ENCODE measurements at places on chromosomes 5 and 9.

DNA sequence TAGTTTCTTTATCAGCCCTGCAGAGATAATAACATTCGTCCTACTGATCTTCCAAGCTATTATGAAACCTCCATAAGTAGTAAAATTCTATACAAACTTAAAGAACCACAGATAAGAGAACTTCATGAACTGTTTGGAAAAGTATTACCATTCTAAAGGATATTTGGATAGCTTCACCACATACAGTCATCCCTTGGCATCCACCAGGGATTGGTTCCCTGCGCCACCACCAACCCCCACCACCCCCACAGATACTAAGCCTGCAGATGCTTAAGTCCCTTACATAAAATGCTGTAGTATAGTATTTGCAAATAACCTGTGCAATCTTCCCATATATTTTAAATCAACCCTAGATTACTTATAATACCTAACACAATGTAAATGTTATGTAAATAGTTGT, 61.4 kb upstream of the SHISAL2B start:
- peak; percentile 31 for DNase-seq

DNA sequence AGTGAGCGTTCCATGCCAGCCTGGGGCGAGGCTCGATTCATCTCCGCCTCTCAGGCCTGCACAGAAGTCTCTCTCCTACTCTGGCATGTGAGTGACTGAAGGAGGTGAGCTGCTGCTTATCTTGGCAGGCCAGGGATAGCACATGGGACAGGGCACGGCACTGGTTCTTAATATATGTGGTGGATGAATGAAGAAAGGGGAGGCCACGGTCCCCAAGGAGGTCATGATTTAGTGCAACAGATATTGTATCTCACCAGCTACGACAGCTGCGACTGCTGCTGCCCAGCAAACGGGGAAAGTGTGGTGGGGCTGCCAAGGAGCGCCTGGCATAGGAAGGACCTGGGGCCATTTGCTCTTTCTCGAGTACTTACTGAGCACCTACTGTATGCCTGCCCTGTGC, 19.3 kb upstream of the MAPK9 start:
- no peak for DNase-seq

DNA sequence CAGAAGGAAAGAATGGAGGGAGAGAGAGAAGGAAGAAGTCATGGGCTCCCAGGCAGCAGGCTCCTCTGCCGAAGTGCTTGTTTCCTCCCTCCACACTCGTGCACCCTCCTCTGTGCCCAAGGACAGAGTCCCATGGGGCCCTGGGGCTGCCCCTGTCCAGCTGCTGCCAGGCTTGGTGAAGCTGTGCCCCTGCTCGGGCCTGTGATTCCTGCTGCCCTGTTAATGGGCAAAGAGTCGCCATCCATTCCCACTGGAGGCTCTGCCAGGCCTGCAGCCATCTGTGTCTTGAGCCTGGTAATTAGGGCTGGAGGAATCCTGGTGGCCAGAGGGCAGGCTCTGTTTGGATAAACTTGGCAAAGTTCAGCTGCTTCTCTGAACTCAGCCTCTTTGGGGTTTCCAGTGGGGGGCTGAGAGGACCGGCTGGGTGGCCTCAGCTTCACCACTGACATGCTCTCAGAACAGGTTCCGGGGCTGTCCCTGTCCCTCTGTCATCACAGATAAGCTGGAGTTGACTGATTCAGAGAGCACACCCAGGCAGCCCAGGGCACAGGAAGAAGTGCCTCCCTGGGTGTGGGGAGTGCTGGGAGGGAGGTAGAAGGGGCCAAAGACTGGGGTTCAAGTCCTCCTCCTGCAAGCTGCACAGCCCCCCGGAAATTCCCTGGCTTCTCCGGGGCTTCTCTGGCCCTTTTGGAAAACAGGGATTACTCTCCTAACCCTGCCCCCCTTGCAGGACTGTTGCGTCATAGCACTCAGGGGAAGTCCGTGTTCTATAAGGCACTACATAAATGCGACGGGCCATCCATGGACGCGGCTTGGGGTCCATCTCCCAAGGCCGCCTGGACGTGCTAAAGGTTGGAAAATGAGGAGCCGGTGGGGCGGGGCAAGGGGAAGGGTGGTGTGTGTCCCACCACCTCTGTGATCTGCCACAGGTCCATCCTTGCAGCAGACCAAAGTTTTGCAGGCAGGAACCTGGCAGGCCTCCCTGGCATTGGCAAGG, 154.8 kb downstream of the PAX5 start:
- no peak for DNase-seq

GRCh38 chr5:138366632-138367382, 14.3 kb downstream of the KDM3B start:
- no peak for DNase-seq

GRCh38 chr5:154285661-154286408, 95.3 kb downstream of the GALNT10 start:
- peak; percentile 81 for DNase-seq

GRCh38 chr5:23147625-23148024, 294.5 kb upstream of the CDH12 start:
- DNase-seq: no peak

- DNase-seq: no peak
Measured at GRCh38 chr9:120416781-120417427, 163.1 kb downstream of the CDK5RAP2 start.

- no peak for DNase-seq
Measured at GRCh38 chr9:137544176-137544760, 5.9 kb downstream of the PNPLA7 start.

GRCh38 chr5:136427426-136427825, 62.1 kb upstream of the TRPC7 start:
- no peak for DNase-seq

DNA sequence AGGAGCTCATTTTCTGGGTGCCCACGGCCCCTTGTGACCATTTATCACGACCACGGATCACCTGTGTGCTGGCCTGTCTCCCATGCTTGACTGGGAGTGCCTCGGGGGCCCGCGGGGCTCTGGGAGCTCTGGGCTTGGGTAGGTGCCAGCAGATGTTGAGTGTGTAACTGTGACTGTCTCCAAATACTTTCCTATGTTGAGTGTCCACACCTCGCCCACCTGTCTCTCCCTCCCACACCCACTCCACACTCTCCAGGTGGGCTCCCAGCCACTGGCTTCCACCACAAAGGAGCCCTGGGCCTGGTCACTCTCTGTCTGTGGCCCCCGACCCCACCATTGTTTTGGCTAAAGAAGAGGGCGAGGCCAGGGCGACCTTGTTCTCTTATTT, 196.4 kb downstream of the CDK5RAP2 start:
- DNase-seq: no peak

DNA sequence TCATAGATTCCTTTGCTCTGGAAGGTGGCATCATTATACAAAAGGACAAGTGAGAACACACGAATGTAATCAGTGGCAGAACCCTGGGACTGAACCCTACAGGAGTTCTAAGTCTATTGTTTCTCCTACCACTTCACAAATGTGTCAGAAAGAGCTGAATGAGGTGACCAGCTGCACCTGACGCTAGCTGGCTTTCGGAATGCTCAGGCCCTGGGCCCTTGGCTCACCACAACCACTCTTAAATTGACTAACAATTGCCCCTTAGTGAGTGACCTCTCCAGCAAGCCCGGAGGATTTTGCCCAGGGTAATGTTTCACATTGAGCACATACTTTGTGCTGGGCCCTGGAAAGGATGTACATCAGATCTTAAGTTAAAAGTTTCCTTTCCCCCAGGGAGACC, 41.2 kb upstream of the ABCA1 start:
- DNase-seq: no peak

- no peak for DNase-seq
Measured at GRCh38 chr5:51203598-51203997, 179.7 kb upstream of the ISL1 start.

- DNase-seq: no peak
Measured at GRCh38 chr9:95436416-95436815, 80.4 kb downstream of the PTCH1 start.

DNA sequence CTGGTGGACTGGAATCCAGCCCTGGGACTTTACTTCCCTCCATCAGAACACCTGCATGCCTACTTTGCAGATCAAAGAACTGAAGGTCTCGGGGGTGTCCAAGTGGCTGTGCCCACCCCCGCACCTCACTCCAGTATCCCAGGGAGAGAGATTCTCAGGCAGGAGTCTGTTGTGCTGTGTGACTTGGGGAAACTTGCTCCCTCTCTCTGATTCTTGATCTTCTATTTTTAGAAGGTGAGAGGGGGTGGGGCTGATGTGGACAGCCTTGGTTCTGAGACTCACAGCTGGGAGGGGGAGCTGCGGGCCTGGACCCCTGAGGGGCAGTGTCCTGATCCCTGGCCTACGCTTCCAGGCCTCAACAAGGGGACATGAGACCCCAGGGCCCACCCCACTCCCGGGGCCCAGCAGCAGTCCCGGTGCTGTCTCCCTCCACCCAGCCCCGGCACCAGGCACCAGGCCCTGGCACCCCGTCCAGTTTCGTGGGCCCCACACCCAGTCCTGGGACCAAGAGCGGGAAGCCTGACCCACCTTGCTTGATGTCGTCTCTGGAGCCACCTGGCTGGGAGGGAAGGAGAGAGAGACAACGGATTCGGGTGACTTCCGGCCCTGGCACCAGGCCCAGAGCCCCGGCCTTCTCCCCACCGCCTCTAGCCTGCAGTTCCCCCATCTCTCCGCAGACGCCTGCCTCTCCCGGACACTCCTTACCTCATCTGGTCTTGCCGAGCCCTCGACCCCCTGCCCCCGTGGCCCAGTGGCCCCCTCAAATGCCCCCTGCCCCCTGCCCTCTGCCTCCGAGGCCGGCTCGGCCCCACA, 74.0 kb upstream of the SPTLC1 start:
- no peak for DNase-seq

DNA sequence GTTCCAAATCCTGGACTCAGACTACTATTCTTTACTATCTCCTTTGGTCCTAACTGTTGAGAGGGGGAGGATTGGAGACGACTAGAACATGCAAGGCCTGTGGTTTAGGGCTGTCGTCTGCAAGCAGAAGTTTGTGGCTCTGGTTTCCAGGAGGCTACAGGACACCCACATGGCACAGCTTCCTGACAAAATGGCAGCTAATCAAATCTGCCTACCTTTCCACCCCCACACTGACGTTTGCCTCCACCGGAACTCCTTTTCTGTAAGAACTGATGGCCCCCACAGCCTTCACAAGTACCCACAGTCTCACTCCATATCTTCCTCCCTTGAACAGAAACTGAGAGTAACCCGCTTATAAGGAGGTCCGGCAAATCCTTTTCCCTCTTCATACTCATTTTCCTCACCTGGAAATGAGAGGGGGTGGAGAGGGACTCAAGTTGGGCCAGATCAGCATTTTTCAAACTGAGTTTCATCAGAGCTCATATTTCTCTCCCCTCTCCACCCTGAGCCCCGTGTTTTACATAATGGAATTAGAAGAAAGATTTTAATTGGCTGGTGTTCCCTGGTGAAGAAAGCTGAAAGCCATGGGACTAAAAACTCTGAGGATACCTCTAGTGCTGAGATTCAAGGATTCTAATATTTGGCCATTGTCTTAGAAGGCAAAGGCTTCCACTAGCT, 5.2 kb downstream of the SLC31A2 start:
- DNase-seq: no peak

DNA sequence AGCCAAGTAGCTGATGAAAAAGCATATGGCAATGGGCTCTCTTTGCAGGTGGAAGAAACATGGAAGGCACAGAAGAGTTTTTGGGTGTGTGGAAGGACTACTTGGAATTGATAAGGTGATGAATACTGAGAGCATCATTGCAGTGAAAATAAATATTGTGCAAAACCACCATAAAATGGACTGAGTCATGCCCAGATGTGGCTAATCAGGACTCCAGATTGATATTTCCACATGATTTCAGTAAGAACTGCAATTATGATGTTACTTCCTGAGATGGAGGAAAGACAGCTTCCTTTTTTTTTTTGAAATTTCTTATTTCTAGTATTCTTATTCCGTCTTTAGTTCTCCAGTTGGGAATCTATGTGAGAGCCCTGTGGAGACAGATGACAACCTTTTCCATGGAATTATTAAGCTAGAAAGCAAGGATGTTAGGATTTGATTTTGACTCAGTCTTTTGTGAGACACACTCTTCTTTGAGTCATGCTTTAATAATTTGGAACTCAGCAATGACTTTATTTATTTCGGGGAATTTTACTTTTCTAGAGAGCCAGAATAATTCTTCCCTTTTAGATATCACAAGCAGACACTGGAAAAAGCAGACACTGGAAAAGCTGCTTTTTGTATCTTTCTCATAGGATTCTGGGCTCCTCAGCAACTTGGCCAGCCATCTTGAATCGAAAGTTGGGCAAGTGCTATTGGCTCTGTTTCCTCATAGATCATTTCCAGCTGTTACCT, 94.2 kb upstream of the VCAN start:
- DNase-seq: peak; percentile 92

DNA sequence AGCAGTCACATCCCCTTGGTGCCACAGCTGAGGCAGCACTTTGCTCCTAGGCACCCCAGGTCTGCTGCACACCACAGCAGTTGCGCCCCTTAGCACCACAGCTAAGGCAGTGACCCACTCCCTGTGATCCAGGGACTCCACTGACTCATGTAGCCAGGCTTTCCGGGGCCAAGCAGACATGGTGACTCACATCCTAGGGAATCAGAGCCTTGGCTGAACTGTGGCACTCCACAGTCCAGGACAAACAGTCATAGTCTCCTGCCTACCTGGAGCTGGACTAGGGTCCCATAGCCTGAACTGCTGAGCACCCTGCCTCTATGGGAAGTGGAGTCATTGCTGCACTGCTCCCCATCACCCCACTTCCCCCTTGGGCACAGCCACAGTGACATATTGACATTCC, 338.7 kb downstream of the NPR3 start:
- DNase-seq: peak; percentile 94

- DNase-seq: peak; percentile 59
Measured at GRCh38 chr5:115816226-115817081, at the start of gene CDO1. Gene CDO1 (minus strand): TSS chr5:115816659. CDS start chr5:115816397, 262 bp downstream.

DNA sequence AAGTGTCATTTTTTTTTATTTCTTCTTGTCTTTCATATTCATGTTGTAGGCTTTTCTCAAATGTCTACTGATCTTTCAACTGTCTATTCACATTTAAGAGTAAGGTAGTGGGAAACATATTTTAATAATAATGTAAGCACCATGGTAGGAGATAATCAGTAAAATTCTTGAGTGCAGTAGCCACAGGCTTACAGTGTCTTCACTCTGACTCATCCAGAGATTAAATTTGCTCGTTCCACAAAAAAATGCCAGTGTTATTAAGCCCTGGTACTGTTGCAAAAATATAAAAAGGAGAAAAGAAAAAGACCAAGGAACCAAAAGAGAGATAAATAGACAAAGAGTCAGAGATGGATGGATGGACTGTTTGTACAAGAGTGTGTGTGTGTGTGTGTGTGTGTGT, 43.0 kb downstream of the PARP8 start:
- peak; percentile 64 for DNase-seq

DNA sequence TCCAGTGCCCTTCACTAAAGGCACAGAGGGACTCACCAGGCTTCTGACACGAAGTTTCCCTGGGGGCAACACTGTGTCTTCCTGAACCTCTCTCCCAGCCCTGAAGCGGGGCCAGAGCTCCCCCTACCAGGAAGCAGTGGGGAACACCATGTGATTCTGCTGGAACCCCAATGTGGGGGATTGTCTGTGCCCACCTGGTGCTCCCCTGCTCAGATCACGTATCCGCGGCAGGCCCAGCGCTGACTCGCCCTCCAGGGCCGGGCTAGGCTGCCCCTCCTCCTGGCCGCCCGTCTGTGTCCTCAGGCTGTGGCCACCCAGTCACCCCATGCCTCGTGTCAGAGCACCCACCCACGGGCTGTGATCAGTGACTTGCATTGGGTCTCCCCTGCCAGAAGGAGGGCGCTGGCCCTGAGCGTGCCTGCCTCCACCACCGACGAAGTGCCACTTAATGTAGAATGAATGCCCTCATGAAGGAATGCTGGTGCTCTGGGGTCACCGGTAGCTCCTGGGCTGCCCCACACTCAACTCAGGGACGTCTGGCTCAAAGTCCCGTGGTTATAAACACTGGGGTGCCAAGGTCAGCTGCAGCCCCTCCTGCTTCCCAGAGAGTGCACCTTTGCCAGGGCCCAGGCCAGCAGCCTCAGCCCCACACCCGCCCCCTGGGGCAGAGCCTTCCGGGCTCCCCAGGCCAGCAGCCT, 22.1 kb downstream of the SARDH start:
- DNase-seq: peak; percentile 22
